Cerebellar nuclear complex (tissue), 1 donor: ENCODE measurements at places on chromosomes 3 and 15.

GRCh38 chr3:4568841-4569240 lies 75.7 kb downstream of the ITPR1 start:
- no peak for DNase-seq

DNA sequence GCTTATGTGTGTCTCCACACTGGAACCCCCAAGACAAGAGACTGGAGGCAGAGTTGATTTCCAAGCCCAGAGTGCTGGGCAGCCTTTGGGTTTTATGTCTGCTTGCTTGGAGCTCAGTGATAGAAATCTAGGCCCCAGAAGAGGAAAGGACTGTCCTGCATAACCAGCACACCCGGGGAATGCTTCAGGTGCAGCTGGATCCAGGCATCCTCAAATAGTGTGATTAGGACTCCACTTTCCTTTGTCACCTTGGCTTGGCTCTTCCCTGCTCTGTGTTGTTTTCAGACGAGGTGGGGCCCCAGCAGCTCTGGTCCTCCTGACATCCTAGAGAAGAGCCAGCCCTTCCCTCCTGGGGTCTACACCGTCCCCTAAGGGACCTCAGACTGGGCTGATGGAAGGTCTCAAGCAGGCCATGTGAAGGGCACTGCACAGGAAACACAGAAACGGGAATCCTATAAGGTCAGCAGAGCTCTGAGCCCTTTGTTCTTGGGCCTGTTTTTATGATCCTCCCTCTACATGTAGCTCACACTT lies 143.7 kb downstream of the TJP1 start:
- no peak for DNase-seq

DNA sequence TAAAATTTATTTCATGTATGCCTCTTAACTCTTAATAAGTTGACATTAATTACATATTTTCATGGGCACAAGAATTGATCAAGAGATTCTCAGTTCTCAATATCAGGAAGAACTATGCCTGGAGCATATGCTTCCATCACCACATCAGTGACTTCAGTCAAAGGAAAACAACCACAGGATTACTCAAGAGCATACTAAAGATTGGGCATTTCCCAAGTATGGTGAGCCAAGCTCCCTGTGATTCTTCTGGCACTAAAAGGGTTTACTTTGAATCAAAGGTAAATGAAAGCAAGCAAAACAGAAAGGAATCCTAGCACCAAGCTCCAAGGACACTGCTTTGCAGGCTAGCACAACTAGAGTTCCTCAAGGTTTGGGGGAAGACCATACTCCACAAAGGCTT lies 44.6 kb downstream of the FMN1 start:
- DNase-seq = no peak

DNA sequence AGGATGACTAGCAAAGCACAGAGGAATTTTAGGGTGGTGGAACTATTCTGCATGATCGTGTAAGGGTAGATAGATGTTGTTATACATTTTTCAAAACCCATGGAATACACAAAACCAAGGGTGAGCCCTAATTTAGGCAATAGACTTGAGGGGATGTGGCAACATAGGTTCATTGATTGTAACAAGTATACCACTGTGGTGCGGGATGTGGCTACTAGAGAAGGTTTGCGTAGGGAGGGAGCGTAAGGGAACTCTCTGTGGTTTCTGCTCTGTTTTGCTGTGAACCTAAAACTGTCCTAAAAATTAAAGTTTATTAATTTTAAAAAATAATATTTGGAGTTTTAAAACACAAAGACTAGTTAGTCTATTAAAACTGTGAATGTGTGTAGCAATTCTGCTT lies 202.8 kb downstream of the PLCL2 start:
- no peak for DNase-seq

GRCh38 chr3:129505341-129505740 lies 23.1 kb upstream of the RHO start:
- peak; percentile 9 for DNase-seq

- no peak for DNase-seq
Measured at GRCh38 chr15:97623091-97623661, 337.3 kb upstream of the ARRDC4 start.

DNA sequence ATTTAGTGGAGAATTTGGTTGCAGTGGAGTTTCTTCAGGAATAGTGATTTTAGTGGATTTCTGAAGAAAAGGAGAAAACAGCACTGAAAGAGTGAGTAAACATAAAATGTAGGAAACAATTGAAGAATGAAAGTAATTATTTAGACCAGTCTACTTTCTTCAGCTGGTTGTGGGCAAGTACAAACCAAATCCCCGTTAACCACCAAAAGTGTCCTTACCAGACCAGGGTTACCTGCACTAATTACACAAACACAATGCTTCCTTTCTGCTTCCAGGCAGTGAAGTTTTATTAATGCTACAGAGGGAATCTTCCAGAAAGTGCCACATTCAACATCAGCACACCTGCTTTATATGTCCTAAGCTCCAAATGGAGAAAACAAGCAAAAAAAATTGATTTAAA lies 248.0 kb upstream of the TBC1D5 start:
- DNase-seq = no peak

GRCh38 chr3:177597311-177598096 lies 400.2 kb upstream of the TBL1XR1 start:
- no peak for DNase-seq

- no peak for DNase-seq
Measured at GRCh38 chr3:122924056-122924455, 103.5 kb downstream of the SEMA5B start.

- DNase-seq = no peak
Measured at GRCh38 chr15:100926971-100927756, 8.0 kb downstream of the LRRK1 start.

GRCh38 chr15:97893967-97894366 lies 66.5 kb upstream of the ARRDC4 start:
- DNase-seq = no peak

DNA sequence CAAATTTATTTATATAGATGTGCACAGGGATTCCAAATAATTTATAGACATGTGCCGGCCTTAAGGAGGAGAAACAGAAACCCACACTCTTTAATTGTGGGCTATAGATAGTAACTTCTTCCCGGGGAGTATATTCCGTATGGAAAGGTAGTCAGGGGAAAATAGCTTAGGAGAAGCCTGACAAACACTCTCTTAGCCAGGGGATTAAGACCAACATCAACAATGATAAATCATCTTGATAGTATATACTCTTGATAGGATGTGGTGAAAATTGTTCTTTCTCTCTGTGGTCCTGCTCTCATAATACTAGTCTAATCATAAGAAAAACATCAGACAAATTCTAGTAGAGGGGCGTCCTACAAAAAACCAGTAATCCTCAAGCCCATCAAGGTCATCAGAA lies 8.2 kb upstream of the BCL6 start:
- no peak for DNase-seq

GRCh38 chr15:28037969-28038590 lies 61.0 kb downstream of the OCA2 start:
- no peak for DNase-seq

GRCh38 chr3:71104556-71104955 lies 479.0 kb downstream of the FOXP1 start:
- no peak for DNase-seq

DNA sequence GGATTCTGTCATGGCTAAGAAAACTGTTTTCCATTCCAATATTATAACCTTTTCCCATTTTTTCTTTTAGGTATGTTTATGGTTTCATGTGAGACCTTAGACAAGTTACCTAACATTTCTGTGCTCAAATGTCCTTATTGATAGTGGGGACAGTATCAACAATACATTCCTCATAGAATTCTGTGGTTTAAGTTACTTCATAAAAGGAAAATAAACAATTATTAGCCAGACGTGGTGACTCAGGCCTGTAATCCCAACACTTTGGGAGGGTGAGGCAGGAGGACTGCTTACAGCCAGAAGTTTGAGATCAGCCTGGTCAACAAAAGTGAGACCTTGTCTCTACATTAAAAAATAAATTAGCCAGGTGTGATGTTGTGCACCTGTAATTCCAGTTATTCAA lies 436.8 kb upstream of the CNTN4 start:
- DNase-seq = no peak

DNA sequence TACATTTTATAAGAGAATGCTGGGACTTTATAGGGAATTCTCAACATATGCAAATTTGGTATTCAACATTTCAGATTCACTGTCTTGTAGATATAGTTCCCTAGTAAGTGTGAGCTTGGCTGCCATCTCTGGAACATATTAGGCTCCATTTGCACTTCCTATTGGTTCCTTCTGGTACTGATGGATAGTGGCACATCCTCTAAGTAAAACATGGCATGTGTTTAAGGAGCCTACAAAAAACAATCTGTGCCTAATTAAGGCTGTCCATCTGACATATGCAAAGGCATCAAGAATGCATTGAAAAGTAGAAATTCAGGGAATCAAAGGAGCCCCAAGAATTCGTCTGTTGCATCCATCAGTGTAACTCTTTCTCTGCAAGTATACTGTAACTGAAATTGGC lies 344.1 kb downstream of the UNC13C start:
- DNase-seq = no peak

- no peak for DNase-seq
Measured at GRCh38 chr3:10286596-10287295, 6.0 kb downstream of the GHRL start.

- DNase-seq = no peak
Measured at GRCh38 chr3:24270744-24271143, 223.9 kb downstream of the THRB start.

- no peak for DNase-seq
Measured at GRCh38 chr15:44603126-44603525, 60.3 kb downstream of the SPG11 start.

- no peak for DNase-seq
Measured at GRCh38 chr3:98215051-98215450, 48.6 kb downstream of the OR5H15 start.

- DNase-seq = no peak
Measured at GRCh38 chr3:11498646-11499045, 145.1 kb downstream of the VGLL4 start.

- peak; percentile 6 for DNase-seq
Measured at GRCh38 chr3:15933439-15934139, 135.8 kb upstream of the ANKRD28 start.

GRCh38 chr3:32200490-32200889 lies 38.0 kb upstream of the CMTM8 start:
- no peak for DNase-seq
